Activated CD4-positive, CD25-positive, alpha-beta regulatory T cell (primary cell): ENCODE measurements at places on chromosomes 7 and 10.
A peak's percentile ranks its signal among the peaks of the same experiment; 100 is the strongest.

DNA sequence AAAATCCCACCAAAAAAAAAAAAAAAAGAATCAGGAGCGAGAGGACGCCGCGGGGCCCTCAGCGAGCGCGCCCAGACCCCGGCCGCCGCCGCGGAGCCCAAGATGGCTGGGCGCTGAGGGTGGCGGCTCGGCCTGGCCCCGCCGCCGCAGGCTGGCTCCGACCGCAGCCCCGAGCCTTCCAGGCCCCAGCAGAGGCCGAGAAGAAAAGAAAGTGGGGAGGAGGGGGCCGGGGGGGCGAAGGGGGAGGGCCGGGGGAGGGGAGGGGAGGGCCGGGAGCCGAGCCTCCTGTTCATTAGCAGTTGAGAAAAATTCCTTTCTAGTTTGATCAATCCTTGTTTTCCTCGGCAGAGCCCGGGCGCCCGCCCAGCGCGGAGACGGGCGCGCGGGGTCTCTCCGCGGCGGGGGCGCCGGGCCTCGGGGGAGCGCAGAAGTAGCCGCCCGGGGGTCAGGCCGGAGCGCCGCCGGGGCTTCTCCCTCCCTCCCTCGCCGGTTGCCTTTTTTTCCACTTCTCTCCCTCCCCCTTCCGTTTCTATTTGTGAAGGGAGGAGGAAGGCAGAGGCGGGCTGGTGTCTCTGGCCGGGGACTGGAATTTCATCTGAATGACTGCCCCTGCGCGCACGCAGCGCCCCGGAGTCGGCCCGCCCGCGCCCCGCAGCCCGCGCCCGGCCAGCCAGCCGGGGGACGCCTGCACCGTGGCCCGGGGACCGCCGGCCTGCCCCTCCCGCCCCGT lies 778 bp upstream of the TRIM8 start:
- DNase-seq: no peak

GRCh38 chr10:52946486-52946885 lies 173.9 kb upstream of the MBL2 start:
- no peak for DNase-seq

DNA sequence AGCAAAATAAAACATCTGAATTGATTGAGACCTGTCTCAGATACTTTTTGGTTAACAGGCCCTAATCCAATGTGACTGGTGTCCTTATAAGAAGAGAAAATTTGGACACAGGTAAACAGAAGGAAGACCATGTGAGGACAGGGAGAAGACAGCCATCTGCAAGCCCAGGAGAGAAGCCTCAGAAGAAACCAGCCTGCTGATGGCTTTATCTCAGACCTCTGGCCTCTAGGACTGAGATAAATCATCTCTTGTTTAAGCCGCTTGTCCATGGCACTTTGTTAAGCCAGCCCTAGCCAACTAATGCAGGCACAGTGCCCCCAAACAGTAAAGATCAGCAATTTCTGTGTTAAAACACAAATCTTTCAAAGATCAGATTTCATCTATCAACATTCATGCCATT lies 41.8 kb upstream of the FIGNL1 start:
- DNase-seq: no peak

DNA sequence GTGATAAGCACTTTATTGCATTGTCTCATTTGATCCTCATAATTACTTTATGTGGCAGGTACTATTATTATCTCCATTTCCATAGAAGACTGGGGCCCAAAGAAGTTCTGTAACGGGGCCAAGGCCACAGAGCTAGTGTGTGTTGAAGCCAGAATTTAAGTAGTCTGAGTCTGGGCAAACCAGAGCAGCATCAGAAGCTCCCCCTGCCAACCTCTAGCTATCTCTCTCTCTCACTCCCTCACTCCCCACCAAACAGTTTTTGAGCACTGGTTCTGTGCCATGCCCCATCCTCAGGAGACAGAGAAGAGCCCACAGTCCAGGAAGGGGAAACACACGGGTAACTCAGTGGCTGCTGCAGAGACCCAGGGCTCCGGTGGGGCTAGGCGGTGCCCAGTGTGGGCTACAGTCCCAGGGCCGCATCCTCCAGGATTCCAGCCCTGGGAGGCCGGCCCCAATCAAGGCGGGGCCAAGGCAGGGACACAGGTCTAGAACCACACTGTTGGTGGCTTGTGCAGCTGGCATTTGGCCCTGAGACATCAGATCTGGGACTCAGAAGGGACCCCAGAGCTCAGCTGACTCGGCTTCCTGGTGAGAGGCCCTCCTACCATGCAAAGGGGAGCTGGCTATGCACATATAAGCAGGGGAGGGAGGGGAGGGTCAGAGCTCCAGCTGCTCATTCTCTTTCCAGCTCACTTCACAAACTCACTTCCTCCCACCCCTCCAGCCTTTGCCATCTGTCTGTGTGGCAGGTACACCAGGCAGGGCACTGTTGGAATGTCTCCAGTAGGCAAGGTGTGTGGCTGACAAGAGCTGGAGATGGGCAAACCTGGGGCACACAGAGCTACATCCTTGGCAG lies 34.4 kb downstream of the COL13A1 start:
- DNase-seq: no peak

DNA sequence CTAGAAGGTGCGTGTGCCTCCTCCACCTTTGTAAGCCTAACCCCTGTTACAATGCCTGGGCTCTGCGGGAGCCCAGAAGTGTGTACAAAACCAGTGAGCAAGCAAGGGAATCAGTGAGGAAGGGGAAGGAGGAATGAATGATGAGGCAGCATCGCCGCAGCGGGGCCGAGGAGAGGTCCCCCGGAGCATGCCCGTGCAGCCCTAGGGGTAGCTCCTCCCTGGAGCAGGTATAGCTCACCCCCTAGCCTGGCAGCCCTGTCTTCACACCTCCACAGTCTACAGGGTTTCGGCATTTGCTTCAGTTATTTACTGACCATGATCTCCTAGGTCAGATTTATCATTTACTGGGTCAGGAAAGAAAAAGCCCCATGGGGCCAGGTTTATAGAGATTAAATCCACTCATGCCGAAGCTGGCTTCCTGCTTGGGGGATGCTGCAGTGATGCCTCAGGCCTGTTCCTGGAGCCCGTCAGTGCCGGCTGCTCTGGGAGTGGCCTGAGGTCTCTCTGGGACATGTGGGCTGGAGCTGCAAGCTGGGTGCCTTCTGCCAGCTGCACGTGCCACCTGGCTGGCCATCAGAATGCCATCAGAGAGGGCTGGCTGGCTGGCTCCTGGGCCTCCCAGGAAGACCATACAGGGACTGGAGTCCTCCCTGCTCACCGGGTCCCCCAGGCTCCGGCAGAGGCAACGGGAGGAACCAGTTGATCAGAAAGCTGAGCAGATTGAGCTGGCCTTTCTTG lies 138.9 kb downstream of the GRK5 start:
- DNase-seq: no peak

DNA sequence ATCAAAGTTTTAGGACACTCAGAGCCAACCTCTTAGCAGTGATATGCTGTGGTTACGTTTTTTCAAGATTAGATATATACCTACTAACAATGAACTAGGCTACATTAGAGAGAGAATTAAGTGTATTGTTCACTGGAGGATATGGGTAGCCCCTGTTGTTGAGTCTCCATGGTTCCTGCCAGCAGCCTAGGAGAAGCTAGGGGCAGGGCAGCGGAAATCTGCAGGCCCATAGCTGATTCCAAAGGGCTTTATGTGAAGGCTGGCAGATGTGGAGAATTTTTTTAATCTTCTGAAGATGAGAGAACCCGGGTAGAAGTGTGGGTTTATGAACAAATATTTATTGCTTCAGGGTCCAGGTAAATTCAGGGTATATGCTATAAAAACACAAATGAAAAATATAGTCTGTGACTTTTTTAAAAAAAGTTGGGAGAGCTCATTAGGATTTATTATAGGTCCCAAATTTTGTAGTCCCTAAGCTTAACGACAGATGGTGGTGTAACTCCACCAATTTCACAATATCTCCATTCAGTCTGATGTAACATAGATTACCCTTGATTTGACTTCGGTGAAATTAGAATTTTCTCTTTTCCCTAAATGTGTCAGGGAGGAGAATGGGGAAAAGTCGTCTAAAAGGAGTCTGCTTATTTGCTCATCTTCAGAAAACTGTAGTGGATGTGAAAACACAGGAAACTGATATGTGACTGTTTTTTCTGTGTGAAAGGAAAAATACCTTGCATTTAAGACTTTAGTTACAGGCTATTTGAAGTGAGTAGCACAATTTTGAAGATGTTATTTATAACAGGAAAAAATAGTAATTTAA lies 163.0 kb upstream of the PPP1R3A start:
- no peak for DNase-seq

DNA sequence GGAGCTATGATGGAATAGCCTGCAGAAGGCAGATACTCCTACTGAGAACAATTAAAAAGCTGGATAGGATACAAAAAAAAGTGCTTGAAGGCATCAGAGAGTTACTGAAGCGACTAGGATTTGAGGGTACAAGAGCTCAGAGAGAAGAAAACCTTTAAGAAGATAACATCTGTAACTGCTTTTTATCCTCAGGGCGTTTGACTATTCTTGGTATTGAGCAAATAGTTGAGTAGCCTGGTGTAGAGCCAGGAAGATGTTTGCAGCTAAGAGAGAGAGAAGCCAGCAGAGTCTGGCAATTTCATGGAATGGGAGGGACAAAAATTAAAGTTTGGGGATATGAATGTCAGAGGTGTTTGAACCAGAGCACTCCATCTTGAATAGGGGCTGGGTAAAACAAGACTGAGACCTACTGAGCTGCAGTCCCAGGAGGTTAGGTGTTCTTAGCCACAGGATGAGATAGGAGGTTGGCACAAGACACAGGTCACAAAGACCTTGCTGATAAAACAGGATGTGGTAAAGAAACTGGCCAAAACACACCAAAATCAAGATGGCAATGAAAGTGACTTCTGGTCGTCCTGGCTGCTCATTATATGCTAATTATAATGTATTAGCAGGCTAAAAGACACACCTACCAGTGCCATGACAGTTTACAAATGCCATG lies 428.8 kb downstream of the SH2D4B start:
- DNase-seq: no peak

DNA sequence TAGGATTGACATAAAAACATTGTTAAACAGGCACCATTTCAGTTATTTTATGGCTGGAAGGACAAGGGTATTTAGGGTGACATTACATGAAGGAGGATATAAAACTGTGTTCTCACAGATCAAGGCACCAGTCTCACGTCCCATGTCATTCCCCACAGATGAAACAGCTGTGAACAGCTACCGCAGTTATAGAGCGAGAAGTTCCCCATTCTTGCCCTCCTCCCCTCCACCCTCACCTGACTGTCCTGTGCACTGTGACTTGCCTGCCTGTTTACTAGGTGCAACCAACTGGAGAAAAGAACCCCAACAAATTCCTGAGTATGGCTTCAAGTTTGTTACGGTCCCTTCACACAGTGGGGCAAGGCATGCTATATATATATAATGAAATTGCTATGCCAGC lies 141.6 kb downstream of the SND1 start:
- DNase-seq: no peak

- DNase-seq: no peak
These were observed 2.6 kb upstream of the NPSR1 start for GRCh38 chr7:34655384-34655783.

DNA sequence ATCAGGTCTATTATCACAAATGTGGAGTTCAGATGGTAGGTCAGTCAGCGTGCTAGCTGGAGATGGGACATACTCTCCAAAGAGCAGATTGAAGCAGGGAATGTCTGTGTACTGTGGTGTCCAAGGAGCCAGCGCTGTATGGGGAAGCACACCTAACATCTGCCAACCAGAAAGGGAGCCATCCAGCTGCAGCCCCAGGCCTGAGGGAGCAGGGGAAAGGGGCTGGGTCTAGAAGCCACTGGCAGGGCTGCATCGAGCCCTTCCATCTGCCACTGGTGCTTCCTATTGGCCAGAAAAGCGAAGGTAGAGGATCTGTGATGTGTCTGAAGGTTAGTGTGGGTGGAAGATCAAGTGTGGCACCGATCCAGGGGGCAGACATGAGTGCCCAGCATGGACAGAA lies 8.0 kb upstream of the RAMP3 start:
- DNase-seq: no peak

DNA sequence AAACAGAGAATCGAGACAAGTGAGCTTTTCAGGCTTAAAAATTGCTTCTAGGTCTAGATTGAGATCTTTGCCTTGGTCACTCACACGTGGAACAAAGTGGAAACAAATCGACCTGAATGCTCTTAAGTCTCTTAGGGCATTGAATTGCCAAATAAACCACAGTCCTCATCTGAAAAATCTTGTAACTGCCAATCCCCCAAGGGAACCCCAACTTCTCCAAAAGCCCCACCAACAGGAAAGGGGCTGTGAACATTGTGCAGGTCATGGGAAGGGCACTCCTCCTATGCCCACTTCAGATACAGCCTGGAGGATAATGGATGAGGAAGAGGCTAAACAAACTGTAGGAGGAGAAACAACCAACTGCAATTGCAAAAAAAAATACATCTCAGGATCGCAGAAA lies 91.3 kb downstream of the DGKI start:
- DNase-seq: no peak

GRCh38 chr10:15043674-15044073 lies at the start of gene OLAH:
Gene OLAH (plus strand): TSS chr10:15043943. CDS start chr10:15047289, 3,346 bp downstream.
- no peak for DNase-seq

GRCh38 chr10:111129363-111129762 lies 52.5 kb downstream of the ADRA2A start:
- no peak for DNase-seq

DNA sequence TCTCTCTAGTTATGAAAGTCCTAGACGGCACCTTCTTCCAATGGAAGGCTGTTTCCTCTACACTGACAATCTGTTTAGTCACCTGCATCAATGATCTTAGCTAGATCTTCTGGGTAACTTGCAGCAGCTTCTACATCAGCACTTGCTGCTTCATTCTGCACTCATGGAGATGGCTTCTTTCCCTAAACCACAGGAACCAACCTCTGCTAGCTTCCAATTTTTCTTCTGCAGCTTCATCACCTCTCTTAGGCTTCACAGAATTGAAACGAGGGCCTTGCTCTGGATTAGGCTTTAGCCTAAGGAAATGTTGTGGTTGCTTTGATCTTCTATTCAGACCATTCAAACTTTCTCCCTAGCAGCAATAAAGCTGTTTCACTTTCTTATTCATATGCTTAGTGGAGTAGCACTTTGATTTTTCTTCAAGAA lies 24.6 kb downstream of the NAMPT start:
- no peak for DNase-seq

DNA sequence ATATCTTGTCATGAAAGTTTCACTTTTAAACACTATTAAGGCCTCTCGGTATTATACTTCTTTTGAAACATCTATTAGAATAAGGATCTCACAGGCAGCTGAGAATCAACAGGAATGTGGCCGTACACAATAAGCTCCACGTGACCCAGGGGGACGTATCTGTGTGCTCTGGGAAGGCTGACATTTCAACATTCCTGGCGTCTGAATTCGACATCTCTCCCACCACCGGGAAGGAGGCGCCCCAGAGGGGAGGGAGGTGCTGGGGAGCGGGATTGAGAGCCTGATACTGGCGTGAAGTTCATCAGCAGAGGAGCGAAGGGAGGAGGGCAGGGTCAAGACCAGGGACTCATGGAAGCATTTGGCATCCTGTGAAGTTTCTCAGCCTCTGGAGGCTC lies 401.3 kb downstream of the DNAJB6 start:
- DNase-seq: no peak

- DNase-seq: peak; percentile 1
These were observed 7.2 kb upstream of the MBL2 start for GRCh38 chr10:52779541-52780390.

- DNase-seq: no peak
These were observed 177.9 kb downstream of the DNAJB6 start for GRCh38 chr7:157514746-157515145.
